ENCODE measurements at places on chromosomes 6 and 20.
A peak's percentile ranks its signal among the peaks of the same experiment; 100 is the strongest.

DNA sequence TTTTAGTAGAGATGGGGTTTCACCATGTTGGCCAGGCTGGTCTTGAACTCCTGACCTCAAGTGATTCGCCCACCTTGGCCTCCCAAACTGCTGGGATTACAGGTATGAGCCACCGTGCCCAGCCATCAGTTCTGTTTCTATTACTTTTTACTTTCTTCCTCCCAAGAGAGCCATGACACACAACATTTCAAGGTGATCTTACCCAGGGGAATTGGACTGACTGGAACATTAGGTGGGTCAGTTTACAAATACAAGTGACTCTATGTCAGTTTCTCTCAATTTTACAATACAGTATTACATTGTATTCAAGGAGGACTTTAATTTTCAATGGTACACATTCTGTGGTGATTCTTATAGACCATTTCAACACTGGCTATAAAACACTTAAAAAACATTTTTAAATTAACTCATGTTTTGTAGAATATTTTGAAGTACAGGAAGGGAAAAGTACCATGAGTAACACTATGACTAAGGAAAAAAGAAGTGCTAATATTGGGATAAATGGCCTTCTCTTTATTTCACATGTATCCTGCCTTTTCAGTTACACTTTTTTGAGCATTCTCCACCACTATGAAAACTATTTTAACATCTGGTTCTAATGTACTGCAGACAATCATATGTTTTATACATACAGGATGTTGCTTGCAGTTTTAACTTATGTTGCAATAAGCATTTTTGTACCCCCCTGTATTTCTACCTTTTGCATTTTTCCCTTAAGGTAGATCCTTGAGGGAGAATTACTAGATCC lies 8.4 kb downstream of the TPBG start:
- DNase-seq, result no peak

- DNase-seq, result no peak
Measured at GRCh38 chr6:26122402-26122792, 35.2 kb downstream of the HFE start.

DNA sequence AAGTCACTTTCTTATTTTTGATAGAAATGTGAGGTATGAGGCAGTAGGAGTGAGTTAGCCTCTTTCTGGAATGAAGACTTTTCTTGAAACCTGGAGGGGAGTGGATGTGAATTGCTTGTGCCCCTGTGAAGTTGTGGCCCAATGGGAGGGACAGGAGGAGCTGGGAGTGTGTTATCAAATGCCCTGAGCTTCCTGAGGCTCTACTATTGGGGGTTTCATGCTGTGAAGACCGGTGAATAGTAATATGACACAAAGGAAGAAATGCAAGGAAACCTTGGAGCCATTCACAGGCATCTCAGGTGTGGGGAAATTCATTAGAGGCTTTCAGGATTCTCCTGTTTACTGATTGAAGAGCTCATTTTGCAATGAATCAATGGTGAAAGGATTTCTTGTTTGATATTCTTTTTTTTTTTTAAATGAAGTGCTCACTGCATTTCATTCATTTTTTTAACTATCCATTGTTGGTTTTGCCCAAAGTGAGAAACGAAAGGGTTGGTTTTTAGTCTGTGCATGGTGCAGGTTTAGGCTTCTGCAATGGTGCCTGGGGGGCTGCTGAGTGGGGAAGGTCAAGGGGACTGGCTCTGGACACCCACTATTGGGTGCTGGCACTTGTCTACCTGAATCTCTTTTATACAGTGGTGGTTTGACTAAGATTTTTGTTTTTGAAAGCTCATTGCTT lies 8.2 kb downstream of the RNF144B start:
- no peak for DNase-seq

DNA sequence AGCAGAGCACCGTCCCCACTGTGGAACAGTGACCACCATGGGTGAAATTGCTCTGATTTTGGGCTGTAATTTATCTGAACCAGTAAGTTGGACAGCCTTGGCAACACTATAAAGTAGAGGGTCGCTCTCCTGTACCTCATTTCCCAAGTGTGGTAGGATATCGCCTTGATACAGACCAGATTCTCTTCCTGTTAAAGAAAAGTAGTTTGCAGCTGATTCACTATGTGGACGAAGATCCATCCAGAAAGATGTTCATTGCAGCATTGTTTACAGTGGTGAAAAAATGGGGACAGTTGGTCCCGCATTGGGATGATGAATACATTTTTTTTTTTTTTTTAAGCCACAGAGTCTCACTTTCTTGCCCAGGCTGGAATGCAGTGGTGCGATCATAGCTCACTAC lies 74.3 kb downstream of the SLX4IP start:
- no peak for DNase-seq

- peak; percentile 79 for DNase-seq
Measured at GRCh38 chr6:112037783-112038216, 16.1 kb upstream of the CCN6 start.

DNA sequence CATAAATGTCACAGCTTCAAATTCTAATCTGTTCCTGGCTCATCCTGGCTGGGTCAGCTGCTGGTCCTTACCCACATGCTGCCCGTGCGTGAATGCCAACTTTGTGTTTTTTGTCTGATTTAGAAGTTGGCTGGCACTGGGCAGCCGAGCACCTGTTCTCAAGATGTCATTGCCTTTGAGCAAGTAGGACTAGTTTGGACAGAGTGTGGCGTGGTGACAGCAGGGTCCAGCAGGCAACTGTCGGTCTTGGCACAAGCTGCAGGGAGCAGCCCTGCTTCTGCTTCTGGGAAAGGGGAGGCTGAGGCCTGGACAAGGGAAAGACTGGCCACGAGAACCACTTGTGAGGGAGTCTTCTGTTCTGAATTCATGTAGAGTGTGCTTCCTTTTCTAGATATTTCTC lies 26.4 kb upstream of the ADRM1 start:
- DNase-seq, result no peak

- DNase-seq, result no peak
Measured at GRCh38 chr6:36312854-36313648, 23.6 kb downstream of the BNIP5 start.

GRCh38 chr6:54970337-54970736 lies 123.8 kb downstream of the FAM83B start:
- DNase-seq, result no peak

DNA sequence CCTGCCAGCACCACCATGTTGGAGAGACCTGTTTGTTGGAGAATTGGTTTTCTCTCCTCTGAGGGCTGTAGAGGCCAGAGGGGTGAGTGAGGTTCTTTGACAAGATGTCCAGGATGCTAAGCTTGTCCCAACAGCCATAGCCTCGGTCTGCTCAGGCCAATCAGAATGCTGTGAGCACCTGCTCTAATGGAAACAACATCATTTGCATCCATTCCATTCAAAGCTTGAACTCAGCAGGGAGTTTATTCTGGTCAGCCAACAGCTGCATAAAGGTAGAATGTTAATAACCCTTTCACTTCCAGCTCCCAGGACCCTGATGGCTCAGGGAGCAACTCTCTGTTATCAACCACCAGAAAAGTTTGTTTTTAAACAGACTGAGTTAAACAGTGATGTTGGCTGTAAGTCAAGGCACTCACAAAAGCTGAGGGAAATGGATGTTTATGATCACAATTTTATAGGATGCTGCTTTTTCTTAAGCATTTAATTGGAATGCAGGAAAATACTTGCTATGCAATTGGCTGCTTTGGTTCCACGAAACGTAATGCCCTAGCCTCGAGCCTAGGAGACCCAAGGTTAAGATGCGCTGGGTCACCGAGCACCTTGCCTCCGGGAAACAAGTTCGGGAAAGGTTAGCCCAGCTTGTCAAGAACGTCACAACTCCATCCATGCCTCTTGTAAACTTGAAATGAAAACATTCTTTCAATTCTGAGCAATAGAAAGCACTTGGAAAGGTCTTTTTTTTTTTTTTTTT lies 155.2 kb downstream of the NFATC2 start:
- DNase-seq, result no peak

DNA sequence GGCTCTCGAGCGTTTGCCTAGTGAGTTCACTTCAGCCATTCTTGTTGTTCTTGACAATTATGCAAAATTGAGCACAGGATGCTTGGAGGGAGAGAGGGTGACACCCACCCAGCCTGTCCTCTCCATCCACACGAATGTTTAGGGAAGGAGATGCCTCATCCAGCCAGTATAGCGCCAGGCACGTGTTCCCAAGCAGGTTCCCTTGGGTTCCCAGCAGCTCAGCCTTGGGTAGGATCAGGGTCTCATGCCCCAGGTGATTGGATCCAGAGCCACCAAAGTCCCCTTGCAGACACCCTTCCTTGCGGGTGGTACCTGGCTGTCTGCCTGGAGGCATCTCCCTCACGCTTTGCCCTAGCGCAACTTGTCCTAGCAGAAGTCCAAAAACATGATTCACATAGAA lies 394.9 kb downstream of the CDH4 start:
- no peak for DNase-seq

DNA sequence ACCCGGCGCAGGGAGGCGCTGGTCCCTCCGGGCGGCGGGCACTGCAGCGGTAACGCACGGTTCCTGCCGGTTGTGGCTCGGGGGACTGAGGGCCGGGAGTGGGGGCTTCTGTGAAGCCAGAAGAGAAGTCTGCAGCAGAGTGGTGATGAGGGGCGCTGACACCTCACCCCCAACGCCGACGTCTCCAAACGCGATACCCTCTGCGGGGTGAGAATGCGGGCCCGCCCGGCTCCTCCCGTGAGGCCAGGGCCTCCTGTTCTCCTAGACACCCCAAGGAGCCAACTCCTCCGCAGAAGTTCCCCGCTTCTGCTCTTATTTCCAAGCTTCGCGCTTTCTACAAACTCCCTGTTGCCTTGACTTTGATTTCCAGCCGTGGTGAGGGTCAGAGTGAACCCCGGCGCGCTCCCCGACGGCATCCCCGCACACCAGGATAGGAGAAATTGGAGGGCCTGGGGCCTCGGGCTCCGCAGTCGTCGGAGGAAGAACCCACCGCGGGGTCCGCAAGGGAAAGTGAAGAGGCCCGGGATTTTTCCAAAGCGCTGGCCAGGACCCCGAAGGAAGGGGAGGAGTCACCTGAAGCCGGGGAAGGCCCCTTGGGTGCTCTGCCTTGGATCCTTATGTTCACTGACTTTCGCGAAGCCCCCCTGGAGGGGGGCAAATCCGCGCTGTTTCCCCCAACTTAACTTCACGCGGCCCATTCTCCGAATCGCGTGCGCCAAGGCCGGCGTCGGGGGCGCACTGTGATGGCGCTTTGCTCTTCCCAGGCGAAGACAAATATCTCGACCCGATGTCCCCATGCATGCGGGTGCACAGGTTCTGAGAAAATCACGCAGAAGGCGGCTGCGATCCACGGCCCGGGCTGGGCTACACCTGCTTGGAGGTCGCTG lies 3.1 kb upstream of the INSM1 start:
- no peak for DNase-seq

DNA sequence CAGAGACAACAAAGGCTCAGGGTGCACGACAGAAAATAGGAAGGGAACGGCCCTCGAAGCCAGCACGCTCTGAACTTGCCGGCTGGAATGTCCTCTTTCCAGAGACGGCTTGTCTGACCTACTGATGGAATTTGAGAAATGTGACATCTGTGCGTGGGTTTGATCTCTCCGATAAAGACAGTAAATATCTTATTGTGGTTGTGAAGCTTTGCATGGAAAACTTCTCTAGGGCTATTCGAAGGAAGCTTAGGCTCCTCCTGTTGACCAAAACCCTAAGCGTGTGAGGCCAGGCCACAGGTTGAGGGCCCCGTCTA lies 247.3 kb downstream of the ZNF217 start:
- DNase-seq, result no peak

GRCh38 chr20:64065974-64066343 lies 3.0 kb downstream of the TCEA2 start:
- DNase-seq, result peak; percentile 13

DNA sequence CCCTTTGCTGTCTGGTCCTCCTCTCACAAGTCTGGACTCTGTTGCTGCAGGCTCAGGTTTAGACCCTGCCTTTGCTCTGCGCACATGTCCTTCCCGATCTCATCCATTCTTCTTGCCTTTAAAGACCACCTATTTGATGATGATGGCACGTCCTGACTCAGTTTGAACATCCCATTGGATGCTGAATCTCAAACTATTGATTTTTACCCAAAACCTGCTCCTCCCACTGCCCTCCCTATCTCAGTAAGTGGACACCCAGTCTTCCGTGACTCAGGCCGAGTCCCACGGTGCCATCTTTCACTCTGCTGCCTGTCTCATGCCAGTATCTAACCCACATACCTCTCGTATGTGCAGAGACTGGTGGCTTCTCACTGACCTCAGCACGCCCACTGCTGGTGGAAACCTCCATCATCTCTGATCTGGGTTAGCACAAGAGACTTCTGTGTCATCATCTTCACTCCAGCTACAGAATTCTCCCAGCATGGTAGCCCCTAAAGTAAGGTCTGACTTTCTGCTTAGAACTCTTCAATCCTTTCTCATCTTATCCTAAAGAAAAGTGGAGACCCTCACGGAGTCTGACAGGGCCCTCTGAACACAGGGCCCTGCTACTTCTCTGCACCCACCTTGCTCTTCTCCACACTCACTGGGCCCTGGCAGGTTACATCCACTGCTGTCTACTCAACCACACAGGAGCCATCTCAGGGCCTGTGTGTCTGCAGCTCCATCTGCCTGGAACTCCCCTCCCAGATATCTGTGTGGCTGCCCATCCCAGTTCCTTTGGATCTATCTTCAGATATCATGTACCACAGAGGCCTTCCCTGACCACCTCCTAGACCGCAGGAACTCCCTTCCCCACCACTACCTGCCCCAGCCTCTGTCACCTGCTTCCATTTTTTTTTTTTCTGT lies 387.1 kb upstream of the AGPAT4 start:
- no peak for DNase-seq

- peak; percentile 50 for DNase-seq
Measured at GRCh38 chr6:52233975-52234823, 10.1 kb downstream of the IL17F start.

GRCh38 chr6:148959008-148959407 lies 212.2 kb downstream of the UST start:
- DNase-seq, result no peak

- no peak for DNase-seq
Measured at GRCh38 chr20:44234566-44235317, 12.4 kb upstream of the GDAP1L1 start.

DNA sequence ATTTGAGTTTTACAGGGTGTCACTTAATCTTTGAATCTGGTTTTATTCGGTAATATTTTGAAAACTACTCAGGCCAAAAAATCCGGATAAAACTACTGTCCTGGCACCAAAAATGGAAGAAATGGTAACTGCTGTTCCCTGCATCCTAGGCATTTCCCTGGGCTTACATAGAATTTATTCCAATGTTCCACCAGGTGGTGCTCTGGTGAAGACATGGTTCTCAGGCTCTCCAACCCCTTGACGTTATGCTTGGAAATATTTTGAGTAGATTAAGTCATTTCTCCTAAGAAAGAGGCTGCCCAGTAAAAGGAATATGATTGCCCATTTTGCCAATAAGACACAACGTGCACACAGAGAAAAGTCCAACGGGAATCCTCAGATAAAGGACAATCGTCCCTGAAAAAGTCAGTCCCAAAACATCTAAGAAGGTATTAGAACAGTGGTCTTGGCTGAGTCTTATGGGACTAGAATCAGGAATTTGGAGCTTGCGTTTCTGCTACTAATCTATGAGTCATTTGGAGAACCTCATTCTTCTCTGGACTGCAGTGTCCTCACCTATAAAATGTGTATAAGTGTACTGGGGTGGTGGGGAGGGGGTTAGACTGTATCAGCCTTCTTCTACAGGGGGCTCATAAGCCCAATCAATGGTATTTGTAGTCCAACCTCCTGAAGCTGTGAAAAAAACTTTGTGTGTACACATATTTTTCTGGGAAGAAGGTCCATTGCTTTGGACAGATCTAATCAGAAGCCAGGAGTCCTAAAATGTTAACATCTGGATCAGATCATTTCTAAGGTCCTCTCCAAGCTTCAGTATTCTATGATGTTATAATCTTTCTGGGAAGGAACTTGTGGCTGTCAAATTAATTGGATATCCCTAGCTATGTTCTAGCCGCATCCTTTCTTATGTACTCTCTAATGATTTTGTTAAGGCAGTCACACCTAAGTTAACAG lies 131.0 kb upstream of the BMP2 start:
- DNase-seq, result peak; percentile 15

Measured in T1000 (cell line).